Ammon's horn (tissue), 1 donor: ENCODE measurements at places on chromosomes 16 and 17.

- peak; percentile 48 for DNase-seq
Observed at GRCh38 chr17:39527220-39527813, 66.0 kb downstream of the CDK12 start.

- DNase-seq = no peak
Observed at GRCh38 chr16:55283812-55284717, 39.9 kb upstream of the IRX6 start.

- DNase-seq = no peak
Observed at GRCh38 chr17:56602292-56603130, 9.0 kb downstream of the NOG start.

DNA sequence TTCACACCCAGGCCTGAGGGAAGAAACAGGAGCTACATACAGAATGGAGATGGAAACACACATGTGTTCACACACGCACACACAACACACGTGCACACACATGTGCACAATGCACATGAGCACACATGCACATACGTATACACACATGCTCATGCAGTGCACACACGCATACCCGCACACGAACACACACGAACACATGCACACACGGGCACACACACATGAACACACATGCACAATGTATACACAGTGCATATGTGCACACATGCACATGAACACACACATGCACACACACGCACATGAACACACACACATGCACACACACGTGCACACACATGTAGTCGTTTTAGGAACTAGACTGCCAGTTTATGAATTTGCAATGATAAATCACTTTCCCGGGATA is 49.3 kb upstream of the CDR2 start:
- no peak for DNase-seq

DNA sequence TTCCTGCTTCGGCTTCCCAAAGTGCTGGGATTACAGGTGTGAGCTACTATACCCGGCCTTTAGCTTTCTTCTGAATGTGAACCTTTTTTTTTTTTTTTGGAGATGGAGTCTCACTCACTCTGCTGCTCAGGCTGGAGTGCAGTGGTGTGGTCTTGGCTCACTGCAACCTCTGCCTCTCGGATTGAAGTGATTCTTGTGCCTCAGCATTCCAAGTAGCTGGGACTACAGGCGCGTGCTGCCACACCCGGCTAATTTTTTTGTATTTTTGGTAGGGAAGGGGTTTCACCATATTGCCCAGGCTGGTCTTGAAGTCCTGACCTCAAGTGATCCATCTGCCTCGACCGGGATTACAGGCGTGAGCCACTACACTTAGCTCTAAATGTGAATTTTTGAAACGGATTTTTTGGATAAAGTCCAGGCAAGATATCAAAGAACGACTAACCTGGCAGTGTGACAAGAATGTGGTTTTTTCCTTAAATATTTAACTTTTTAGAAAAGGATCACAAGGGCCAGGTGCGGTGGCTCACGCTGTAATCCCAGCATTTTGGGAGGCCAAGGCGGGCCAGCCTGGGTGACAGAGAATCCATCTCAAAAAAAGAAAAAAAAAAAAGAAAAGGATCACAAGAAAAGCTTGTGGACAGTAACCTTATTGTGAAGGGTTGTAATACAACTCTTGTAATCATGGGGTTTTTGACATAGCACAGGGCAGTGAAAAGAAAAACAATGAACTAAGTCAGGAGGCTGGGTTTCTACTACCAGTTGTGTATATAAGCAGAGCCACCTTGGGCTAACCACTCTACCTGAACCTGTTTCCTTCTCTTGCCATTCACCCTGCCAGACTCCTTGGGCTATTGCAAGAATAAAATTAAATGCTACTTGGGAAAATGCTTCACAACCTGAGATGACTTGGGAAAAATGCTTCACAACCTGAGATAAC is 6.2 kb downstream of the BRCA1 start:
- DNase-seq = no peak

DNA sequence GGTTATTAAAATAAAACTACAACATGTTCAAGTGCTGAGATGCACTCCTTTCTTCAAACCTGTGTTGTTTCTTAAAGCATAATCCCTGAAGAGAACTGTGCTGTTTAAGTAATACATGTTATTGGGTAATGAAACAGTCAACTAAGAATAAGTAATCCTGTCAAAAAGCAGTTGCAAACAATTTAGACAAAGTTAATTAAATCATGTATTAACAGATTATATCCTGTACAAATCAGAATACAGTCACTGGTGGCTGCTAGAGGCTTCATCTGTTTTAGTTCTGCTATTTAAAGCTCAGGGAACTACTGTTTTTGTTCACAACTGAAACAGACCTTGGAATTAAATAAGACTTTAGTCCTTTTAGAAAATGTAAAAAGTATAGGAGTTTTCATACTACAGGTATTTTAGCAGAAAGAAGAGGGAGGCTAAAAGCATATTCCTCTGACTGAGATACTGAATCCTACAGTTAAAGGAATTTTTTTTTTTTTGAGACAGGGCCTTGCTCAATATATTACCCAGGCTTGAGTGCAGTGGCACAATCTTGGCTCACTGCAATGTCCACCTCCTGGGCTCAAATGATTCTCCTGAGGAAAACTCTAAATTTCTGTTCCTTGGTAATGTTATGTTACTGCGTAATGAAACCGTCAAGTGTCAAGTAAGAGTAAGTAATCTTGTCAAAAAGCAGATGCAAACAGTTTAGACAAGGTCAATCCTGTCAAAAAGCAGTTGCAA is 27.3 kb upstream of the ITGA2B start:
- DNase-seq = no peak

- DNase-seq = no peak
Observed at GRCh38 chr17:15377200-15377599, 35.8 kb upstream of the TEKT3 start.

DNA sequence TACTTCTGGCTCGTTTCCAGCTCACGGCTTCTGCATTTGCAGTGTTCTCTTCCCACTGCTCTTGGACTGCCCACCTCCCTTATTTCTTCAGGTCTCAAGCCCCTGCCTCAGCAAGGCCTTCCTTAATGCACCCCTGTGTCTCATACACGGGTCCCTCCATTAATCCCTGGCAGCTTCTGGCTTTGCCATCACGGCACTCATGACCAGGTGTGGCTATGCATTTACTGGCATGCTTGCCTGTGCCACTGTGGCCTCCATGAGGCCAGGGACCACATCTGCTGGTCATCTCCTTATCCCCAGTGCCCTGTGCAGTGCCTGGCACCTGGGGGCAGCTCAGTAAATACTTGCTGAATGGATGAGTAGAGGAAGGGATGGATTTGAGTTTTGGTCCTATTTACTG is 114.1 kb downstream of the C16orf78 start:
- DNase-seq = no peak

GRCh38 chr17:39239640-39240314 is 14.0 kb upstream of the STAC2 start:
- no peak for DNase-seq

DNA sequence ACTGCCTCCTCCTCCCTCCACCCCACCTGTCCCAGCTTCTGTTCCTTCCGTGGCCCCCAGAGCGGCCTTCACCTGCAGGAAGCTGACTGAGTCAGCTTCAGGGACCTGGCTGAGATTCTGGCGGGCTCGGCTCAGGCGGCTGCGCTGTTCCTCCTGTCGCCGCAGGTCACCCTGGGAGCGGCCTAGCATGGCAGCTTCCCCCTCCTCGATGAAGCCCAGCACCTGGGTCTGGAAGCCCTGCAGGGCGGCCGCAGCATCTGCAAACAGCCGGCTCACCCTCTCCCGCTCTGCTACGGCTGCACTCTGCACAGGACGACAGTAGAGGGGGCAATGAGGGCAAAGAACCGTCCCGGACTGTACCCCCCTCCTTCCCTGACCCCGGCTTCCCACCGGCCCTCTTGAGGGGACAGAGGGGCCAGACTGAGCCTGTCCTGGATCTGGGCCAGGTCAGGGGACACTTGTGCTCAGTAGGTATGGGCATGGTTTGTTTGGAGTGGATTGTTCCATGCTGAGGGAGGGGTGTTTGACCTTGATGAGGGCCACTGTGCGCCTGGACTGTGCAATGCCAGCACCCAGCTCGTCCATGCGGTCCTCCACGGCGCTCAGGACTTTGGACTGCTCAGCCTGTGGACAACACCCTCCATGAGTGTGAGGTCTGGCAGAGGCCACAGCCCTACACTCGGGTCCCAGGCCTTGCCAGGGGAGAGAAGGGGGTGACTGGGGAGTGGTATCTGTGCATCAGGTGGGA is 2.0 kb downstream of the TRIM47 start:
- DNase-seq = no peak

GRCh38 chr16:53111078-53111791 is 56.4 kb downstream of the CHD9 start:
- DNase-seq = no peak

DNA sequence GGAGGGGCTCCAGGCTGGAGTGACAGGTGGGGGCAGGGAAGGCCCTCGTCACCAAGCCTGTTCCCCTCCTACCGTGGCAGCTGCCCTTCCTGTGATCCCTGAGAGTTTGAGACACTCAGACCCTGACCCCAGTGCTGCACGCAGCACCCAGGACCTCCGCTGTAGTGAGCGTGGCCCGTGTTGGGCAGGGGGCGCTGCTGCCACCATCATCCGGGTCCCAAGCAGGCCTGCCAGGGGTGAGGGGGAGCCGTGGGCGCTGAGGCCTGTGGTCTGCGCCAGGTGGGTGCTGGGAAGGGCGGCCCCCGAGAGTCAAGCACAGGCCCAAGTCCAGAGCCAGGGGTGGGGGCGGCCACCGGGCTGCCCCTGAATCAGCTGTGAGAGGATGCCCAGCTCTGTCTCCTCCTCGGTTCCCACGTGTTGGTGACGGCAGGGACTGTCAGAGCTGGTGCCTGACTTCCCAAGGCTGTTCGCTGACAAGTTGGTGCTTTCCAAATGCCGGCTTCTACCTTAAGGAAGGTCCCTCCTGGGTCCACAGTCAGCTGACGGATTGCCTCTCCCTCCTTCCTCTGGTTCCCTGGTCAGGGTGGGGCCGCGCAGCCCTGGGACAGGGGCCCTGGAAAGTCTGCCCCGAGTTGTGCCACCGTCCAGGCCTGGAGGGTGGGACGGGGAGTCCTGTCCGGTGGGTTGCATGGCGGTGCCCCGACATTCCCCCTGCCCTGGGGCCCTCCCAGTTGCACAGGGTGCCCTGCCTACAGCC is 31.1 kb downstream of the TPSG1 start:
- DNase-seq = no peak

DNA sequence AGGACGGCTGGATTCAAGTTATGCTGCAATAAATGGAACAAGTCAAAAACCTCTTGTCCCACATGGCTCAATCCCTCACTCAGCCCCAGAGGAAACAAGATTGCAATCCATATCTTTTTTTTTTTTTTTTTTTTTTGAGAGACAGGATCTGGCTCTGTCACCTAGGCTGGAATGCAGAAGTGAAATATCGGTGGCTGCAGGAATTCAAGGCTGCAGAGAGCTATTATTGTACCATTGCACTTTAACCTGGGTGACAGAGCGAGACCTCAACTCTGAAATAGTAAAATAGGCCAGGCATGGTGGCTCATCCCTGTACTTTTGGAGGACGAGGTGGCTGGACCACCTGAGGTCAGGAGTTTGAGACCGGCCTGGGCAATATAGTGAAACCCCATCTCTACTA is 2.7 kb upstream of the PDE6G start:
- DNase-seq = no peak

GRCh38 chr16:58160855-58161254 is 31.7 kb upstream of the CFAP20 start:
- no peak for DNase-seq

GRCh38 chr16:18950469-18951185 is 24.4 kb upstream of the SMG1 start:
- DNase-seq = no peak

GRCh38 chr17:12050646-12051225 is 30.1 kb downstream of the MAP2K4 start:
- no peak for DNase-seq

DNA sequence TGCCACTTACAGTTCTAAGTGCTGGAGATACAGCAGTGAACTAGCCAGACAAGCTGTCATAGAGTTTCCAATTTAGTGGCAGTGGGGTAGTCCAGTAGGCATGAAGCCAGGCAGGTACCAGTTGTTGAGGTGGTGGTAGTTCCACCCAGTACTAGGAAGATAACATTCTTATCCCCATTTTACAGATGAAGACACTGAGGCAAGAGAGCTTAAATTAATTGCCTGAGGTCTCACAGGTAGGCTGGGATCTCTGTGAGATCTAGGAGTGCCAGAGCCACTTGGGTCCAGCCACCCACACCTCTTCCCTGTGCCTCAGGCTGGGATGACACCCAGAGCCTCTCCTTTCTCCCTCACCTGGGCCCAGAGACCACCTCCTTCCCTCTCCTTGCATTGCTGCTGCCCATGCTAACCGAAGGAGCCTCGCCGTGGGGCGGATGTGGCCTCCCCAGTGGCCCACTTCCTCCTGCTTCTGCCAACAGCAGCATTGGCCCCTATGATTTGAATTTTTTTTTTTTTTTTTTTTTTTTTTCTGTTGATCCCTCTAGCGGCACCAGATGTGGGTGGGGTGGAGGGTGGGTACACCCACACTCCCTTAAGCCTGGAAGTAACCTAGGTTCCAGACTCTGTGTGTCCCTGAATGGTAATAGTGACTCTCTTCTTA is 114.0 kb downstream of the PRKCB start:
- no peak for DNase-seq

- DNase-seq = peak; percentile 8
Observed at GRCh38 chr17:33684735-33685134, 391.6 kb upstream of the ASIC2 start.

DNA sequence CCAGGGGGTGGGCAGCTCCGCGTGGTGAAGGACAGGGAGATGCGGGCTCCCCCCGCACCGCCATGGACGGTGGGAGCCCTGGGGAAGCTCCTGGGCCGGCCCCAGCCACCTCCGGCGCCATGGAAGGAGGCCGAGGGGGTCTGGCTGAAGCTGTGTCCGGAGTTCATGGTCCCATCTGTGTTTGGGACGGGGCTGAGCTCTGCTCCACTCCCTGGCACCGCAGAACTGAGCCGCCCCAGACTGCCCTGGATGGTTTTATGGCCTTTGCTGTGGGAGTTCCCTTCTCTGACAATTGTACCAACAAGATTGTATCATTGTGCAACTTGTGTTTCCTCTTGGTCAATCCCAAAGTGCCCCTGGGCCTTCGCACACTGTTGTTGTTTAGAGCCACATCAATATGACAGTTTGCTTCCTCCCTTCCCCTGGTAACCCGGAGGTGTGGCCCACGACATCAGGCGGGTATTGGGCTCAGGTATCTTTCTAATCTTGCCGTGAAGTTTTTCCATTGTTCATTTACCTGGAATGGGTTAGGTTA is 942 bp downstream of the KRT23 start:
- DNase-seq = no peak

GRCh38 chr16:11202260-11203091 is 53.5 kb downstream of the SOCS1 start:
- DNase-seq = no peak

DNA sequence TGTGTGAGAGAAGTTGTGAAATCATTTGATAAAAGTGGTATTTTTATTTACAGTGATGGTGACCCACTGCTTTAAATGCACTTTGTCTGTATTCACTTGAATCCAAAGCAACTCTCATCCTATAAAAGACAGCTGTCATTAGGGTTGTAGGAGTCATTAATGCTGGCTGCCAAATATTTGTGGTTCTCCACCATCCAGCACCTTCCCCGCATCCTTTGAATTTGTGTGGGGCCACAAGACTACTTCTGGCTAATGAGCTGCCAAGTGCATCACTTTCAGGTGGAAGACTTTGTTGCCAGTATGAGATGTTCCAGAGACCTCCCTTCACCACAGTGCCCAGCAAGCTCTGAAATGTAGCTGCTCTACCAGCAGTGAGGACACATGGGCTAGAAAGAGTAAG is 43.4 kb downstream of the CMTM3 start:
- DNase-seq = no peak
